OCI-M1 (cell line): ENCODE measurements at places on chromosomes 5 and 9.

- DNase-seq = no peak
These were observed 97.6 kb downstream of the RAB3C start for GRCh38 chr5:58680503-58680902.

DNA sequence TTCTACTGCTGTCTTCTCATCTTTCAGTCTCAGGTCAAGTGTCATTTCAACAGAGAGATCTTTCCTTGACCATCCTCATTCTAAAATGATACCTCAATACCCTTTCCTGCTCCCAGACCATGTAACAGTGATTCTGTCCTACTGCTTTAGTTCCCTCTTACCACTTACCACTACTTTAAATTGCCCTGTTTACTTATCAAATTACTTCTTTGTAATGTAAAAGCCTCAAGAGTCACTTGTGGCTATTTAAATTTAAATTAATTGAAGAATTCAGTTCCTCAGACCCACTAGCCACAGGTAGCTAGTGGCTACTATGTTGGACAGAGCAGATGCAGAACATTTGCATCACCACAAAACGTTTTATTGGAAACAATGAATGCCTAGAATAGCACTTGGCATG, 217.3 kb downstream of the ADAMTS6 start:
- DNase-seq = no peak

GRCh38 chr9:106696804-106697203, 166.2 kb upstream of the ZNF462 start:
- DNase-seq = no peak

GRCh38 chr5:45692481-45692880, 3.7 kb downstream of the HCN1 start:
- no peak for DNase-seq

DNA sequence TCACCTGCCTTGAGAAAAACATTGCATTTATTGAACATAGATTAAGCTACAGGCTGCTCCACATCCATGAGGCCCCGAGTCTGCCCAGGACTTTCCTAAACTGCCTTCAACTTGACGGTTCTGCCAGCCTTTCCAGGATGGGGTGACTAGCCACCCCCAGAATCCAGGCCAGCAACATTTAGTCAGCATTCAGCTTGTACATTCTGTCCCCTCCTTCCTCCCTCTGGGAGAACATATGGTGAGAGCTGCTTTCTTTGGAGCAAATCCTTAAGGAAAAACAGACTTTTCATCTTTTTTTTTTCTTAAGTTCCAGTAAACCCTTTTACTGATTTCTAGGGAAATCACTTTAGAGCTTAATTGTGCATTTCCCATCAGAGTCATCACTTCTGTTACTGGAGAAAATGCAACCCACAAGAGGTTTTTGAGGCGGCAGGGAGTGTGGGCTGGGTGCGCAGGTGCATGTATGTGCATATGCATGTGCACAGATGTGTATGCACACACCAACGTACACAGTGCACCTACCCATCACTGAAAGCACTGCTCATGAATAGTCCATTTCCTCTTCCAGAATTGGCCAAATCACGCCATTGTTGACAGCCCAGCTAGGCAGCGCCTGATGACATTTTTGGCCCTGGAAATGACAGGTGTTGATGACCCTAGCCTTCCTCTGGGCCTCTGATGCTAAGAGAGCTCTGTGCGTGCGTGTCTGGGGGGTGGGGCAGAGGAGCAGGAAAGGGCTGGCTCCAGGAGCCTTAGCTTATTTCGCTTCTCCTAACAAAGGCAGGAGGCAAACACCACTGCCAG, 145.6 kb downstream of the HSD17B3 start:
- DNase-seq = no peak
